AG08396 (cell line): ENCODE measurements at places on chromosomes 13 and 19.

GRCh38 chr13:38265132-38265497 is 84.5 kb upstream of the UFM1 start:
- DNase-seq = no peak

DNA sequence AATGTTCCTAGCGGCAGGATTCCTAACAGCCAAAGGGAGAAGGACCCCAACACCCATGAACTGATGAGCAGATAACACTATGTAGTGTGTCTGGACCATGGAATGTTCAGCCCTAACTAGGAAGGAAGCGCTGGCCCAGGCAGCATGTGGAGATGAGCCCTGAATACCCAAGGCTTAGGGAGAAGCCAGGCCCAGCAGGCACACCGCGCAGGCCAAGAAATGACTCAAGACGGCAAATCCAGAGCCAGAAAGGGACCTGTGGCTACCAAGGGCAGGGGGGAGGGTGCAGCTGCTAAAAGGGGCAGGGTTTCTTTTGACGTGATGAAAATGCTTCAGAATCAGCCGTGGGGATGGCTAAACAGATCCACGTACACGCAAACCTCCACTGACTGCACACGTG is 20.7 kb upstream of the TINCR start:
- peak; percentile 39 for DNase-seq

- DNase-seq = no peak
These were observed 86.2 kb upstream of the EDNRB start for GRCh38 chr13:78004821-78005220.

DNA sequence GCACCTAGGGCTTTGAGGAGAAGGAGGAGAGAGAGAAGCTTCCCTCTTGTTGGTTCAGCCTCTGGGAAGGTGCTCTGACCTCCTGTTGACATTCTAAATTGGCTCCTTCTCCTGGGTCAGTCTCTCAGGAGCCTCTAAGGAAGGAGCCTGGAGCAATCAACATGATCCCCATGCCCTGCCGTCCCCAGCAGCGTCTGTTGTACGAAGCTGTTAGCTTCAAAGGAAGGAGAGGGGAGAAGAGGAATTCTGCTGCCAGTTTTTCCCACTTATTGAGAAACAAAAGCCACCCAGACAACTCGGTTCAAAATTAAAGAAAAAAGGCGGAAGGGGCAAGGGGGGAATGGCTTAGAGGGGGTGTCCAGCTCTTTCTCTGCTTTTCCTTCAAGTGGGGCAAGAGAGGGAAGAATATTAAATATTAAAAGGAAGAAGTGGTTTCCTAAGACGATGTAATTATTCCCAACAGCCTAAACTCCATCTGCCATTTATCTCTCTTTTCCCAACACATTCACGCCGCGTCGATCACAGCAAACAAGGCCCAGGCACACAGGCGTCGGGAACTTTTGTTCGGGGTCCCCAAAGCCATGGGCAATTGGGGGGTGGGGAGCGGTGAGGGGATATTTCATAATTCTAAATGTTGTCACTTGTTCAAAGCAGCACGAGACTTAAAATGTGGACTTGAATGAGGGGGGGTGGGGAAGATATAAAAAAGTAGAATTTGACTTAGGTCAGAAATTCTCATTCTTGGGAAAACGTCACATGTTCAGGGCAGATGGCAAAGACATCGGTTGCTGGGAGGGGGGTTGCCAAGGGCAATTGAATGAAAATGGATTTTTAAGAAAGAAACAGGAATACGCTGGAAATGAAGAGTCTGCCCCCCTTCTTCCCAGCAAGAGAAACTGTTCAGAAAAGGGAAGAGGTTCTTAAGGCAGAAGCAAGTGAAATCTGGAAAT is 116.8 kb upstream of the CACNA1A start:
- no peak for DNase-seq

- peak; percentile 66 for DNase-seq
These were observed 736 bp downstream of the SMAD9 start for GRCh38 chr13:36919171-36919832.

- no peak for DNase-seq
These were observed 10.6 kb downstream of the KHSRP start for GRCh38 chr19:6413721-6414643.

DNA sequence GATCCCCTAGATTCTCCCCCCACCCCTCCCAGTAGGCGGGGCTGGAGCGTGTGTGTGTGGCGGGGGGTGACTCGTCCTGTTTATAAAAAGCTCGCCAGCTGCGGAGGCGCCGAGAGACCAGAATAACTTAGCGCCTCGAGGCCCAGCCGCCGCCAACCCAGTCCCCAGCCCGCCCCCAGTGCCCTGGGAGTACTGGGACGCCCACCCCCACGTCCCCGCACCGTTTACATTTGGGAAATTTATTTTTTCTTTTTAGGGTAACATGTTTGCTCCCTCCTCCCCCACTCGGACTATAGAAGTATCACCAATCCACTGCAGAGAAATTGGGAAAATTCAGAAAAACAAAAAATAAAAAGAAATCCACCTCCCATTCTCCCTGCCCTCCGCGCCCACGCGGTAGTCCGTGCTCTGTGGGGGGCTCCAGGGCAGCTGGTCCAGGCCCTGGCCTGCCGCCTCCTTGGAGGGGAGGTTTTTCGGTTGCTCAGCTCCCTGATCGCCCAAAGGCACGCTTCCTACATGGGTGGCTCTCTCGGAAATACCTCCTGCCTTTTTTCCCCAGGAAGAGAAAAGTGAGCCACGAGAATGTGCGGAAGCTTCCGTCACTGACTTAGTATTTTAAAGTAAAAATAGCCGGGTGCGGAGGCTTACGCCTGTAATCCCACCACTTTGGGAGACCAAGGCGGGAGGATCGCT is 1.5 kb upstream of the RAB3A start:
- DNase-seq = peak; percentile 78

DNA sequence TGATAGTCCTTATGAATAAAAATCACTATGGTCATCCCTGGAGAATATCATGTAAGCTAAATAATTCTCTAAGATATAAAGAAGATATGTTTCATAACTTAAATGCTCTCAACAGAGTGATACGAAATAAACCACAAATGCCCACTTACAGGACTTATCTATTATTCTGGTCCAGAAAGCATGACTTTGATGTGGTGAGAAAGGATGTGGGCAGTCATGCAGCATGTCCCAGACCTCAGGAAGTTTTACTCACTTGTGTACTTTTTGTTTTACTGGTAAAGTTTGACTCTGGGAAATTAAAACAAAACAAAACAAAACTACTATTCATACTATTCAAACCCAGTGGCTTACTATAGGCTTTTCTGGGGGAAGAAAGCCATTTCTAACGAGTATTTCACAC is 483.2 kb upstream of the SLITRK6 start:
- DNase-seq = no peak
